ENCODE measurements at places on chromosomes 4 and X.

GRCh38 chr4:17812801-17813200 is 2.0 kb downstream of the NCAPG start:
- no peak for DNase-seq

GRCh38 chr4:6720202-6720699 is 4.3 kb downstream of the BLOC1S4 start:
- DNase-seq, result peak; percentile 10

DNA sequence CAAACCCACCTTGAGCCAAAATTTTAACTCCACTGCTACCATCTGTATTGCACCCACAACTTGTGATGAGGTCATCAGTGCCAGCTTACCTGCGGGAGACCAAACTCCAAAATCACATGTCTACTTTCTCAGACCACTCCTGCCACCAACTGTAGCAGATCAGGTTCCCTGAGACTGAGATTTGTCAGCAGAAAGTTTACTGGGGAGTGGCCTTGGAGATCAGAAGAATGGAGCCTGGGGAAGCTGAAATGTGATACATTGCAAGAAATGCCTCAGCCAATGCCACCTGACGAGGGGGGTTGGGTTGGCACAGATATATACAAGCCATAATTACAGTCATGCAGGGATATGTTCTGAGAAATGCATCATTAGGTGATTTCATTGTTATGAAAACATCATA is 19.1 kb downstream of the HAUS3 start:
- DNase-seq, result no peak

GRCh38 chr4:162684998-162685397 is 481.7 kb downstream of the NAF1 start:
- no peak for DNase-seq

DNA sequence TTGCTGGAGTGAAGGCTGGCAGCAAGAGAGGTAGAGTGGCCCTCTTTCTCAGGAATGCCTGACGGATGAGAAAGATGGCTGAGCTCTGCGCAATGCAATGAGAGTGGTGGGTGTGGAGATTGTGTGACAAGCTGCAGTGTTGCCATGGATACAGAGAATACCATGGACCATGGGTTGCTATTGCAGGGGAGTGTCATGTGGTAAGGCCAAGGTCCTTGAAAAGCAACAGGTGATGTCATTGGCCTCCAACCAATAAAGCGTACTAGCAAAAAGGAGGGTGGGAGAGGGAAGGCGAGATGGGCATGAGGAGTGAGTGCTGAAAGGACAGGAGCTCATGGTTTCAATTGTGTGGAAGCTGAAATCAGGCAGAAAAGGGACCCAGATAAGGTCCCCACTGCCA is 1.8 kb downstream of the PNMA5 start:
- no peak for DNase-seq

DNA sequence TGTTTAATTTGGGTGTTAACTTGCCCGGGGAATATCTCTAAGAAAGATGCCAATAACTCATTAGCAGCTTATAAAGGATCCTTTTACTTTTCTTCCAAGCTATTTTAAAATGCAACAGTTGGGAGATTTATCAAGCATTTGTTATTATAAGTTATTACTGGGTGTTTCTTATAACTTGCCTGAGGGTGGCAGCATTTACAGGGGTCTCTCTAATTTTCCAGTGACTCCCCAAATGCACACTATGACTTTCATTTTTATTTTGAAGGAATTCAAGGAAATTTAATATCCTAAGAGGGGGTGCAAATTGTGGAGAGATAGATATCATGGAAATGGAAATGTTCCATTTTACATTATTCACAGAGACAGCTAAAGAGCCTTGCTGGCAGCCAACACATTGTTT is 138.0 kb downstream of the PDGFRA start:
- no peak for DNase-seq

GRCh38 chrX:71315917-71316316 is 14.4 kb downstream of the ITGB1BP2 start:
- DNase-seq, result no peak

GRCh38 chrX:49230500-49231232 is 2.5 kb downstream of the CACNA1F start:
- DNase-seq, result no peak

DNA sequence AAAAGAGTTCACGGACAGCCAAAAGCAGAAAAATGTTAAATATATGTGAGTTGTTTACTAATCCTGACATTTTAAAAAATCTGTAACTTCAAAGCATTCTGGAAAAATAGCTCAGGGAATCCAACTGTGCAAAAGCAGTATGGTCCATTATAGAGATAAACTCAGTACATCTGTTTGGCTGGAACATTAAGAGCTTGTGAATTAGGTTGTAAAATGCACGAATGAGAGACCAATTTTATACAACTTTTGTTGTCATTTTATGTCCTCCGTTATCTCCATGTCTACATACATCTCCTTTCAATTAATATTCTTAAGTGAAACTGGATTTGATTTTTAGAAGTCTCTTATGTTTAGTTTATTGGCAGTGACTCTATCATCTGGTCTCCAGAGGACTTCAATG is 367.0 kb upstream of the ATOH1 start:
- no peak for DNase-seq

DNA sequence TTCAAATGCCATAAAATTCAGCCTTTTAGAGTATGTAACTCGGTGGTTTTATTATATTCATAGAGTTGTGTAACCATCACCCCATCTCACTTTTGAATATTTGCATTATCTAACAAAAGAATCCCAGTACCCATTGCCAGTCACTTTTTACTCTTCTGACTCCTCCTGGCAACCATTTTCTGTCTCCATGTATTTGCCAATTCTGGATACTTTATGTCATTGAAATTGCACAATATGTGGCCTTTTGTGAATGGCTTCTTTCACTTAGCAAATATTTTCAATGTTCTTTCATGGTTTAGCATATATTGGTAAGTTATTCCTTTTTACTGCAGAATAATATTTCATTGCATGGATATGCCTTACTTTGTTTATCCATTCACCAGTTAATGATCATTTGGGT is 79.9 kb downstream of the SLIT2 start:
- no peak for DNase-seq
